ENCODE measurements at places on chromosomes 16 and 17. TPM values are rescaled to one million over a fixed set of nuclear protein-coding genes. Genes with fewer than 3 reads are reported as not detected.

Gene TP53TG3F
- total RNA-seq: not detected

Gene CCL22
- not detected for total RNA-seq

Gene UTS2R
- not detected for total RNA-seq

Gene GGNBP2
- 70.0 TPM for total RNA-seq

Gene ELOB
- 449 TPM for total RNA-seq

Gene MTSS2
- 20.0 TPM for total RNA-seq

Gene PRSS27
- 0.92 TPM for total RNA-seq

Gene HOXB7
- total RNA-seq: not detected

Gene CMC2
- total RNA-seq: 58.4 TPM

Gene RAB26
- total RNA-seq: 2.0 TPM

Gene PYY
- not detected for total RNA-seq

Gene MEOX1
- total RNA-seq: not detected

Gene SECTM1
- 5.5 TPM for total RNA-seq

Gene IRX5
- total RNA-seq: 1.9 TPM

Gene WNT3
- total RNA-seq: 0.66 TPM

Gene SBK1
- not detected for total RNA-seq

Gene GPR139
- not detected for total RNA-seq

Gene PABPN1L
- not detected for total RNA-seq

Gene NECAB2
- 0.13 TPM for total RNA-seq

Gene VASN
- 88.0 TPM for total RNA-seq

Gene NAT9
- total RNA-seq: 36.7 TPM

Gene TAC4
- total RNA-seq: not detected

Gene CHST4
- total RNA-seq: not detected

Gene CBFA2T3
- total RNA-seq: 0.06 TPM

Gene MMP28
- 0.12 TPM for total RNA-seq

Gene ANKRD13B
- total RNA-seq: 3.7 TPM

Gene NPIPB2
- 3.7 TPM for total RNA-seq

Gene ANKS4B
- total RNA-seq: not detected

Gene ANKRD40CL
- not detected for total RNA-seq

Gene KRTAP1-5
- not detected for total RNA-seq

Gene ARL5C
- total RNA-seq: under 0.01 TPM

Gene DNAAF8
- 1.1 TPM for total RNA-seq

Gene KRT36
- not detected for total RNA-seq

Gene HCRT
- total RNA-seq: not detected

Gene FBXW10
- under 0.01 TPM for total RNA-seq

Gene ABCC11
- 0.26 TPM for total RNA-seq

Gene KRTAP4-4
- not detected for total RNA-seq

Gene HSF4
- total RNA-seq: 4.9 TPM

Gene CSH1
- not detected for total RNA-seq

Gene EIF3CL
- total RNA-seq: 72.8 TPM

Gene ADAD2
- total RNA-seq: not detected

Gene RANBP10
- total RNA-seq: 4.7 TPM

Gene KRT34
- not detected for total RNA-seq

Gene CACNG4
- not detected for total RNA-seq

Gene TCAP
- 0.37 TPM for total RNA-seq

Gene TMEM88
- total RNA-seq: 0.40 TPM
